Heart left ventricle (tissue), 16 donors: ENCODE measurements at places on chromosomes 1 and 21.

DNA sequence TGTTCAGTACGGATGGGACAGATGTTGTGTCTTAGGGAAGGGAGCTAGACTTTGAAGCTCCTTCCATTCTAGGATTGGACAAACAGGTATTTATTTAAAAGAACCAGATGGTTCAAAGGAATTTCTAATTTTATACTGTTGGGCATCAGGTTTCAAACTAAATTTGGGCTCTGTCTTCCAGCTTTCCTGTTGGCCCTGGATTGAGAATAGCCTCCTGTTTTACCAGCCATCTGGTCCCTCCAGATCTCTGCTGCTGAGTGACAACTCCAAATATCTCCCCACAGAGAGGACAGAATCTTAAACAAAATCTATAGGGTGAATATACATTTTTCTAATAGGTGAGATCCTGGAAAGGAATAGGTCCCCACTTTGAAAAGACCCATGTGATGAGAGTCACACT lies 52.5 kb upstream of the CNIH3 start:
- no peak for DNase-seq

DNA sequence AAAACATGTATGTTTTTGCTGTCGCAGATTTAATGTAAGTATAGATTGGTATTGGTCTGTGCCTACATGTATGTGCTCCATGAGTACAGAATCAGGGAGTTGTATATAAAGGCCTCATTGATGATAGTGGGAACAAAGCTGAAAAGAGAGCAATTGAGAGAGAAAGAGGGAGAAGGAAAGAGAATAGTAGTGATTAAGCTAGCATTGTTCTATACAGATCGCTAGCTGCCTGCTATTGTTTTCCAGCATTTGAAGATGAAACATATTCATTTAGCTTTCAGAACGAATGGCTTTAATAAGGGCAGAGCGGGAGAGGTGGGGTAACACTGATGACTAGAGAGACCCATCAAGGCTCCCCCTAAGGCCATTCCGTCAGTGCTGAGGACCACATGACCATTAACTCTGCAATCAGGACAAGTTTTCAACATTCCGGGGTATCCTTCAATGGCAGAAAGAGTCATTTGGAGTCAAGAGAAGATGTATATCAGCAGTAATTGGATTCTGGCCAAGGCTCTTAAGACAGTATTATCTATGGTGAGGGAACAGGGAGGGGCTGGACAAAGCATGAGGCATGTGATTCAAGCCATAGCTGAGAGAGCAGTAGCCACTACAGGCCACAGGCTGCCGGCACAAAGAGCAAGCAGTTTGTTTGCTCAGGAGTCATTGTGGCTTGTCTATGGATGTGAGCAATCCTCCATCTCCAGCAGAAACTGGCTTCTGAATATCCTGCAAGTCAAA lies 176.5 kb downstream of the PBX1 start:
- no peak for DNase-seq

DNA sequence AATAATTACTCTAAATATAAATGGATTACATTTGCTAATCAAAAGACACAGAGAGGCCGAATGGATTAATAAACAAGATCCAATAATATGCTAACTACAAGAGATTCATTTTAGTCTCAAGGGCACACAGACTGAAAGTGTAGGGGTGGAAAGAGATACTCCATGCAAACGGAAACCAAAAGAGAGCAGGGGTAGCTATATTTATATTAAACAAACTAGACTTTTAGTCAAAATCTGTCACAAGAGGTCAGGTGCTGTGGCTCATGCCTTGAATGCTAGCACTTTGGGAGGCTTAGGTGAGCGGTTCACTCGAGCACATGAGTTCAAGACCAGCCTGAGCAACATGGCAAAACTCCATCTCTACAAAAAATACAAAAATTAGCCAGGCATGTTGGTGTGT lies 33.6 kb upstream of the DISP1 start:
- DNase-seq: no peak

- no peak for DNase-seq
Measured at GRCh38 chr1:161930064-161930463, 93.6 kb downstream of the OLFML2B start.

GRCh38 chr1:64866689-64867088 lies 99.7 kb downstream of the JAK1 start:
- no peak for DNase-seq

DNA sequence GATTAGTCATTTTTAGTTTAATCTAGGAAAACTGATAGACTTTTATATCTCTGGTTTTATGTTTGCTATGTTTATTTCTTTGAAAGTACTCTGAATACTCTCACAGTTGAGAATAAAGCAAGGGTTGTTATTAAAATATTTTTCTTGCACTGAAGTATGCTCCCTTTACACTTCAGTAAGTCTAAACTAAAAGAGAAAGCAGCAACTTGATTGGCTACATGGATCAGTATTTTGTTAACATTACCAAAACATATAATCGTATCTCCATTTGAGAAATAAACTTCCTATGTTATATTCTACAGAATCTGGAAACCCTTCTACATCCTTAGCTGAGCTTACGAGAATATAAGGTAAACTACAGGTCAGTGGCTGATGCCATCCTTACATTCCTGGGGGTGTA lies 149.5 kb upstream of the HP1BP3 start:
- DNase-seq: no peak

GRCh38 chr1:224724566-224724965 lies 108.4 kb downstream of the CNIH3 start:
- no peak for DNase-seq

GRCh38 chr1:232174306-232174705 lies 455.6 kb downstream of the SIPA1L2 start:
- DNase-seq: no peak

DNA sequence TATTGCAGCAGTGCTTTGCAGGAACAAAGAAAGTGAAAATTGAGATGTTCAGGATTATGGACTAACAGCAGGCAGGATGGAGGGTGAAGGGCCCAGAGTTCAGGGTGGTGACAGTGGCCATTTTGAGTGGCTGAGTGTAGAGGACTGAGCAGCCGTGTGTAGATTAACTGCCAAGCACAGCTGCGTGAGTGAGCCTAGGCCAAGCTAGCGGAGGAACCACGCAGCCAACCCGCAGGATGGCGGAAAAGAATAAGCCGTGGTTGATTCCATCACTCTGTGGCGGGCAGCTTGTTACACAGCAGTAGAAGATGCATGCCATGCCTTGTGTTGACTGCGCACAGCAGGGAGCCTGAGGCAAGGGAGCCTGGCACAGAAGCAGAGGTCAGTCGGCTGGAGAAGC lies 102.5 kb upstream of the KIF26B start:
- DNase-seq: no peak

DNA sequence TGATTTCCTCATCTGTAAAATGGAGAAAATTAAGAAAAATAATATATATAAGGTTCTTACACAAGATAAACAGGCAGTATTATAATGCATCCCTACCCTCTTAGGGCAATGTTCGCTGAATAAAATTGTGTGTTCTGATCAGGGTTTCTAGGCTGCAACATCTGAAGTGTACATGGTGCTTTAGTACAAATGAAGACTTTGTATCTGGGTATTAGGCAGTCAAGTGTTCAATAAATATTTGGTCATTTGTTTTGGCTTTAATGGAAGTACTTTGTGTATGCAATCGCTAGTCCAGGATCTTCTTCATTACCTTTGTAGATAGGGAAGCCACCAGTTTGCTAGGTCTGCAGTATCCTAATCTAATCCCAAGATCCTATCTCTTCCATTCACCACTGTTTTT lies 28.1 kb downstream of the DNASE2B start:
- no peak for DNase-seq

GRCh38 chr1:31488528-31488927 lies 75.5 kb downstream of the SERINC2 start:
- DNase-seq: no peak

- DNase-seq: no peak
Measured at GRCh38 chr1:9135073-9135836, 6.4 kb upstream of the GPR157 start.

- DNase-seq: no peak
Measured at GRCh38 chr21:39924577-39925308, 57.5 kb downstream of the PCP4 start.

DNA sequence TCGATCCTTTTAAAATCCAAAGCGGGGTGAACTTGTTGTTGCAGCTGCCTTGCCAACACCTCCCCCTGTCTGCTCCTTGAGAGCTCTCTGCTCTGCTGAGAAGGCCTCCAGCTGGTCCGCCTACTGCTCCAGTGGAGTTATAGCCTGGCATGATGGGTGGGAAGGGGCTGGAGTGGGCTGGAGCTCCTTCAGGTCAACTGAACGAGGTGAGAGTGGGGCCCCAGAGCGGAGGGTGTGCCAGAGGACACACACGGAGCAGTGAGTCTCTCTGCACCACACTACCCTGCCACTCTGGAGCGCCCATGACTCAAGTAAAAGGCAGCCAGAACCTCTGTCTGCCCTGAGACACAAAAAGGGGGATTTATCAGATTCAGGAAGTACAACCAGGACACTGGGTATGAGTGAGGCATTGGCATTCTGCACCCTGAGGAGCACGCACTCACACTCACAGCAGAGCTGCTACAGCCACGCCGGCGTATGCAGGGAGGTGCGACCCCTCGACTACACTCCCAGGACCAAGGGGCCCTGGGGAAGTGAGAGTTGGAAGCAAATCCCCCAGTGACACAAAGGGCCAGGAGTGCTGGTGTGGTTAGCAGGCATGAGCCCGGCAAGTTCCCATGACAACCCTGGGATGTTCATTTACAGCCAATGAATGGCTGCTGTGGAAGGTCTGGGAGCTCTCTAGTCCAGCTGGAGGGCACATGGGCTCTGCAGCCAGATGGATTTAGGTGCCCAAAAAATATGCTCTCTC lies 28.0 kb upstream of the EVA1B start:
- no peak for DNase-seq

GRCh38 chr1:29462096-29462495 lies 225.8 kb downstream of the PTPRU start:
- no peak for DNase-seq

- DNase-seq: no peak
Measured at GRCh38 chr1:31706384-31707058, 2.7 kb upstream of the COL16A1 start.

DNA sequence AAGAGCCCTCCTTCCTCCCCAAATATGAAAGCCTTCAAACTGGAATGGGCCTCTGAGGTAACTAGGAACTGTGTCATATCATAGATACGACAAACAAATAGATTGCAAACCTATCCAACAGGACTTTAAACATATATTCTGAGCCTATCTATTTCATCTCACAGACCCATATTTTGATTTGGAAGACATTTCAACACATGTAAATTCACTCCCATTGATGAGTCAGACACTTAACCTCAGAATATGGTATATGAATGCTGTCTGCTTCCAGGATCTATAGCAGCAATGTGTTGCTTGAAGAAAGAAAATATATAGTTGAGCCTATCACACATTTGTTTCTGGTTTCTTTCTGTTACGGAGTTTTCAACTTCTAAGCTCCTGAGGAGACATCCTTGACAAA lies 221.9 kb upstream of the SAMSN1 start:
- no peak for DNase-seq

GRCh38 chr1:43048601-43049011 lies 89.9 kb upstream of the SLC2A1 start:
- no peak for DNase-seq

- no peak for DNase-seq
Measured at GRCh38 chr1:7223334-7224080, 438.3 kb downstream of the CAMTA1 start.

DNA sequence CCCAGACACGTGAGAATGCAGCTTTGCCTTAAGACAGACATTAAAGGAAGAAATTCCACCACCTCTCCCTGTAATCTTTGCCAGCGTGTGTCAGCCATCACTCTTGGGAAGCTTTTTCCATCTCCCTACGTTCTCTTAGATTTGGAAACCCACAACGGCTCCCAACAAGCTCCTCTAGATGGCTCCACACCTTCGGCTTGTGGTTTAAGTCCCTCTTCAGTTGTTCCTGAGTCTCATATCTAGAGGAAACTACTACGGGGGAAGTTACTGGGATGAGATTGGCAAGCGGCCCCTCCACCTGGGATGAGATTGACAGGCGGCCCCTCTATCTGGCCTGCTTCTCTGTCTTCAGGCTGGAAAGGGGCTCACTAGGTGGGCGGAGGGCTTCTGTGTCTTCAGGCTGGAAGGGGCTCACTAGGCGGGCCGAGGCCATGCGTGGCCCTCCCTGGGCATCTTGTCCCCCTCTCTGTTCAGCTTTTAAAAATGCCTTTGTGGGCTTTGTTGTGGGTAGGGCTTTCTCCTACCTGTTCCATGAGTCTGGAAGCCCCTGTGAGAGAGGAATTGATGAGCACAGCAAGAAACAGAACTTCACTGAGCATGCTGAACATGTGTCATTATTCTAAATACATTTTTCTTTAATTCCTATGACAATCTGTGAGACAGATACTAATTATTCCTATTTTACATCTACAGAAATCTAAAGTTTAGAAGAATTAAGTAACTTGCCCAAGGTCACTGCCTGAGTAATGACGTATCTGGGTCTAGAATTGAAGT lies 670.5 kb downstream of the KIF26B start:
- no peak for DNase-seq

DNA sequence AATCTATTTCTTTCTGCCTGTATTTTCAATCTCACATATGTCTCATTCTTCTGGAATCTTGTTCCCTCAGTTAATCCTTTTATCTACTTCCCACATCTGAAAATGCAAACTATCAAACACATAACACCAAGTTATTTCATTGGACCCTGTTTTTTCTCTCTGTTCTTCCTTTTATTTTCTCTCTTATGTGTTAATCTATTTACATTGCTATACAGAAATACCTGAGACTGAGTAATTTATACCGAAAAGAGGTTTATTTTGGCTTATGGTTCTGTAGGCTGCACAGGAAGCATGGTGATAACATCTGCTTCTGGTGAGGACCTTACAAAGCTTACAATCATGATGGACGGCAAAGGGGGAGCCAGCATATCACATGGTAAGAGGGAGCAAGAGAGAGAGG lies 247.6 kb downstream of the TGFB2 start:
- no peak for DNase-seq

- no peak for DNase-seq
Measured at GRCh38 chr1:2575801-2576663, 10.5 kb upstream of the PRXL2B start.

- no peak for DNase-seq
Measured at GRCh38 chr21:37294679-37295078, 27.5 kb upstream of the VPS26C start.

DNA sequence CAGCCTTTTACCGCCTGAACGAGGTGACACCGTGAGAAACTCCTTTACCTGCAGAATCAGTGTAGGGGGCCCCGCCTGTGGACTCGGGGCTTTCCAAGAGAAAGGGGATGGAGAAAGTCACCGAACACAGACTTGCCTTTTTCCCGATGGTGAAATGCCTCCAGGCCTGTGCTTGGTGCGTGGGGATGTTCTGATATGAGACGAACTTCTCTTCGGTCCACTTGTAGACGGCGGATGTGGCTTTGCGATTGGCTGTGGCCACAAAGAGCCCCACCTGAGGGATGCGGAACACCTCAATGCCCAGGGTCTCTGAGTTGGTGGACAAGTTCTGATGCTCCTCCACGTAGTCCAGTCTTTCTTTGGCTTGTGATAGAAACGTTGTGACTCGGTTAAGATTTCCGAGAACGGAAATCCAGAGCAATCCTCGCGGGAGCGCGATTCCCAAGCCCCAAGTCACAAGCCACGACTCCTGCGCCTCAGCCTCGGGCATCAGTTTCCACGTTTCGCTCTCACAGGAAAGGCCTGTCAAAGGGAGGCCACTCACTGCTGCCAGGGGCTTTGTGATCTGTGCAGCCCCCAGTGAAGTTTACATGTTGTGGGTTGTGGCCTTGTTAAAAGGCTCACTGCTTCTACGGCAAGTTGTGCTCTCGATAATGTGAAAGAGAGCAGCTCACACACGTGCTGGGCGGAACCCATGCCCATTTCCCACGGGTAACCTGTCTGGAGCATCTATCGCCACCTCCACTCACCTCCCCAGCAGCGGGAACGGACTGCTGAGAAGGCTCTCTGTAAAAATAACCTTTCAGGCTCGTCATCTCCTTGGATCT lies 12.6 kb downstream of the KRTAP10-1 start:
- DNase-seq: peak; percentile 19

- DNase-seq: no peak
Measured at GRCh38 chr1:158227904-158228623, 26.2 kb upstream of the CD1A start.
